Cerebellar nuclear complex (tissue), 1 donor: ENCODE measurements at places on chromosomes 1 and 21.

DNA sequence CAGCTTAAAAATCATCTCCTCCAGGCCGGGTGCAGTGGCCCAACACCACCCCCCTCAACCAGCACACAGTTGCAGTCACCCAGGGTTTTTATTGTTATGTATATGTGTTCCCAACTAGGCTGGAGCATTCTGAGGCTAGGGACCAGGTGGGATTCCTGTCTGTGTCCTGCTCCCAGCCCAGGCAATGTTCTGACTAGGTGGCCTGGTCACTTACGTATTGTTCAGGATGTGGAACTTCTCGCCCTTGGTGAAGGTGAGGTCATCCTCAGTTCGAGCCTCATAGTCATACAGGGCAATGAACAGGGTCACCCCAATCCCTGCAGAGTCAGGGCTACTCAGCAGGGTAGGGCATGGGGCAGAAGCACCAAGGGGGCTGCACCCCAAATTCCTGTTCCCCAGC is 12.2 kb downstream of the FGR start:
- no peak for DNase-seq

DNA sequence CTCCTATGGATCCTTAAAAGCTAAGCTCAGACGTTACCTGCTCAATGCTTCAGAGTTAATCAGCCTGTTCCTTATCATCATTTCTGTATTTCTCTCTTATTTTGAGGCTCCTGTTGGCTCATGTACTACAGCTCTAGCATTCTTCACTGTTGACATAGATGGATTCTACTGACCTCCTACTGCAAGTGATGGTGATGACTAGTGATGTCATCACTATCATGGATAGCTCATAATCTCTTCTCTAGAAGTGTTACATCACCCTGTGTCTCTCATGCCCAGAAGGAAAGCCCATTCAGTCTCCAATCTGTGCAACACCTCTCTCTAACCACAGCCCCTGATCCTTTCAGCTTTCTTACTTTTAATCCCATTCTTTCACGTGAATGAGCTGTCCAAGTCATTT is 168.2 kb upstream of the DPT start:
- no peak for DNase-seq

GRCh38 chr1:166017395-166017794 is 149.4 kb downstream of the FAM78B start:
- DNase-seq, result no peak

DNA sequence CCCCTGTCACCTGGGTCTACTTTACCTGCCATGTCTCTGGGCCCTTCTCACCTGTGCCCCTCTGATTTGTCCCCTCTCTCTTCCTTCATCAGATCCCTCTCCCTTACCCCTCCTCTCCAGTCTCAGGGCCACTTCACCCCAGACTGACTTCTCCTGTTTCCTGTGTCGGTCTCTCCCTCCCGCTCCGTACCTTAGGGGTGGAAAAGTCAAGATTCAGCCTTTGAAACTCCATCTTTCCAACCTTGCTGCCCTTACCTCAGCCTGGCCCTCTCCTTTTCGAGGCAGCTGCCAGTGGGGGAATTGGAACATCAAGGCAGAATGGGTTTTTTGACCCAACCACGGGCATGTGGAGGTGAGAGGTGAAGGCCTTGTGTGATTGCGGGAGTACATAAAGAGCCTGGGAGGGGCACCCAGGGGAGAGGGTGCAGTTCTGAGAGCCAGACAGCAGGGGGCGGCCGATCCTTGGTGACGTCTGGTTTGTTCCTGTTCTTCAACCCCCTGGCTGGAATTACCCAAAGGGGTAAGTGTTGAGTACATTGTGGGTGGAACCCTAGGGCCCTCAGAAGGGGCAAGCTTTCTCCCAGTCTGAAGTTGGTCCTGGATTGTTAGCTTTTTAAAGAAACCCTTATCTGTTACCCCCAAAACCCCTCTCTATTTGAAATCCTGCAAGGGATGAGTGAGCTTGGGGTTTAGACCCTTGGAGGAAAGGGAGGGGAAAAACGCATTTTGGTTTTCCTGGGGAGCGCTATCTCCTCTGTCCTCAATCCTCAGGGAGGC is 12.3 kb upstream of the DMBX1 start:
- DNase-seq, result no peak

DNA sequence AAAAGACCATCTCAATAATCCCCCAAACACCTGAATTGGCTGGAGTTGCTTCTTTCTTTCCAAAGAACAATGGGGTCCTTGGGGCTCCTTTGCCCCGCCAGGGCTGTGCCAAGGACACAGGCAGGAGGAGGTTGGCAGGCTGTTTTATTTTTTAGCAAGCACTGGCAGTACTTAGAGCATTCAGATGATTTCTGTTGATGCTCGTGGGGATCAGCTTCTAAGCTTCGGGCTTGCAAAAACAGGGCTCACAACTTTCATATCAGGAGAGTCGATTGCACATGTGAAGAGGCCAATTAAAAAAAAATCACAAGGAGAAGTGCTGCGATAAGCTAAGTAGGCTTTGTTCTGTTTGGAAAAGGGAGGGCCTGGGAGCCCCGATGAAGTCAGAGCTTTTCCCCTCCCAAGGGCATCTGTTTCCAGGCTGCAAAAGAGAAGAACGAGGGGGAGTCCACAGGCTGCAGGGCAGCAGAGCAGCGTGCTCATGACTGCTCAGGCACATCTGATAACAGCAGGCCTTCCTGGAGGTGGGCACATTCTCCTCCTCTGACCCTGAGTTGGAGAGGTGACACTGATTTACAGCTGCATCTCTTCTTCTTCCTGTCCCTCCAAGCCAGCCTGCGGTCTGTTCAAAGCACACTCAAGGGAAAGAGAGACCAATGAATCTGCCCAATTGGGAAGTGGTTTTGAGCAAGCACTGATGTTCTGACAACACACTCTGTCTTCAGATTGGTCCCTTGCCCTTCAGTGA is 27.3 kb upstream of the BCAR3 start:
- DNase-seq, result no peak

- no peak for DNase-seq
Measured at GRCh38 chr1:55639526-55639925, 424.4 kb upstream of the USP24 start.

DNA sequence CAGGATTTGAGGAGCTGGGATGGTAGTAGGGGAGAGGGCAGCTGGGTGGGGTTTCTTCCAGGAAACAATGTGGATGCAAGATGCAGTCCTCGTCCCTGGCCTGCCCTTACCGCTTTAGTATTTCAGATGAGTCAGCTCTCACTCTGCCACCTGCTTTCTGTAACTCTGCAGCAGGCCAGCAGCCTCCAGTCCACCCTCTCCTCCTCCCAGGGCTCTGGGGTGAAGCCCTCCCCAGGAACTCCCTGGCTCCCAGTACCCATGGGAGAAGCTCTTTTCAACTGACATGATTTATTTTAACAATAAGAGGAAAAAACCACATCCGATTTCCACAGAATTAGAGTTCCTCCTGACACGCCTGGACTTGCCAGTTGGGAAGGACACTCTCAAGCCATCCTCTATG is 39.0 kb upstream of the IL20 start:
- no peak for DNase-seq

GRCh38 chr1:85116856-85117255 is 68.6 kb upstream of the MCOLN3 start:
- DNase-seq, result no peak

GRCh38 chr1:33560680-33561079 is 88.2 kb downstream of the ZSCAN20 start:
- DNase-seq, result no peak

GRCh38 chr1:41957568-41957967 is 38.8 kb upstream of the HIVEP3 start:
- no peak for DNase-seq

DNA sequence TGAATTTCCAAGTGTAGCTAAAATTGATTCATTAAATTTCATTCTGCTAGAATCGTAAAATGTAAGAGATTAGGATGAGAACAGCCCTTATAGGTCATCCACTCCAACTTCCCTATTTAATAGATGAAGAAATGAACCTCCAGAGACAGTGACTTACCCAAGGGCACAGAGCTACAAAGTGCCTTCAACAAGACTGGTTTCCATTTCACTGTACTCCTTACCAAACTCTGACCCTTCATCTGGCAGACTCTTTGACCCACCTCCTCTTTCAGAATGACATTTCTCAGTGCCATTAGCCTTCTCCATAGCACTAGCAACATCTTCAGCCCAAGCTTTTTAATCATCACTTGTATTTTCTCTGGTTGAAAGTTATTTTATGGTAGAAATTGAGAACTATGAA is 161.3 kb downstream of the NEK7 start:
- DNase-seq, result no peak

GRCh38 chr1:118250232-118250631 is 65.2 kb upstream of the SPAG17 start:
- DNase-seq, result no peak

DNA sequence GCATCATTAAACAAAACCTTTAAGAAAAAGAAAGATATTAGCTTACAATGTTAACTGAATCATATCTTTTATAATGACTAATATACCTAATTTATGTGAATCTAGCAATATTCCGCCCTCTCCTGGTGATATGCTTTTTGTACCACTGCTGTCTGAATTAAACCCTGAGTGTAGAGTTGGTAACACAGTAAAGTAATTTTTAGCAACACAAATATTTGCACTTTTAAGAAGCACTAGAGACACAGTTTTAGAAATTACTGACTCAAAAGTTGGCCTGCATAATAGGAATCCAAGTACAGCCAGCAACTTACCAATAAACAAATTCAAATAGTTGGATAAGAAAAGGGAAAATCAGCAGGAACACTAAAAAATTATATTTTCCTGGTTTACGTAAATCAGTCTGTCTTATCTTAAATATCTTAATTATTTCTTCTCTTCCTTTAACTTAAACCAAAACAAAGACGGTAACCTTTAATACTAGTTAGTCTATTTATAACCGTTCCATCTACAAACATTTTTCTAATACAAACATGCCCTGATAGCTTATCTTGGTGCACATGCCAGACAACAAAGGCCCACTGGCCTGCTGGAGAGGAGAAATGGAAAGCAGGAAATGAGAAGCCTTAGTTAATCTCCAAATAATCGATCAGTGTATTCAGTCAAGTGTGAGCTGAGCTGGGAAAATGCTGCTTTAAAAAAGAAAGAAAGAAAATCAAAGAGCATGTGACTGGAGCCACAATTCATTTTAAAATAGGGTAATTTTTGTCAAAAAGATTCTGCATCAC is 246.0 kb downstream of the RERE start:
- no peak for DNase-seq

GRCh38 chr1:66930823-66931174 is 6.0 kb downstream of the MIER1 start:
- no peak for DNase-seq

GRCh38 chr1:1832166-1832565 is 53.9 kb upstream of the NADK start:
- no peak for DNase-seq

GRCh38 chr1:209505044-209505443 is 78.5 kb upstream of the CAMK1G start:
- no peak for DNase-seq

DNA sequence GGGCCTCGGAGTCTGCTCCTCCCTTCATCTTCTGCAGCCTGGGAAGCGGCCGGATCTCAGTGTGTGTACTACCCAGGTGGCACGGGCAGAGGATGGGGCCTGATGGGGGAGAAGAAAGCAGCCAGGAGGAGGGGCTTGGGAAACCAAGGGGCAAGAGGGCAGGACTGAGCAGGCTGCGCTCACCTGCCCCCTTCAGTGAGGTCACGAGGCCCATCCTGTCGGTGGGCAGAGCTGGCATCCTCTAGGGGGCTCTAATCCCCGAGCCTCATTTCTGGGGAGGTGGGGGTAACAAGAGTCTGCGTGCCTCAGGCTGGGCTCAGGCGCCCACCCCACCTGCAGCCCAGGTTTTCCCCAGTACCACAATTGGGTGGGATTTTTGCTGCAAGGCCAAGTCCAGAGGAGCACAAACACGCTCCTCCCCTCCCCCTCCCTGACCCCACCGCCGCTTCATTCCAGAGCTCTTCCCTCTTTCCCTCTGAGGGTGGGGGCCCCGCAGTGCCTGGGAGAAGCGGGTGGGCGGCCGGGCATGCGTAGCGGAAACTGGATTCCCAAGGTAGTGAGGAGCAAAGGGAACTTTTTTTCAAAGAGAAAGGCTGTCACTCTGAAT is 1.8 kb upstream of the WNT3A start:
- no peak for DNase-seq

- no peak for DNase-seq
Measured at GRCh38 chr1:7591565-7591964, 179.5 kb upstream of the VAMP3 start.

DNA sequence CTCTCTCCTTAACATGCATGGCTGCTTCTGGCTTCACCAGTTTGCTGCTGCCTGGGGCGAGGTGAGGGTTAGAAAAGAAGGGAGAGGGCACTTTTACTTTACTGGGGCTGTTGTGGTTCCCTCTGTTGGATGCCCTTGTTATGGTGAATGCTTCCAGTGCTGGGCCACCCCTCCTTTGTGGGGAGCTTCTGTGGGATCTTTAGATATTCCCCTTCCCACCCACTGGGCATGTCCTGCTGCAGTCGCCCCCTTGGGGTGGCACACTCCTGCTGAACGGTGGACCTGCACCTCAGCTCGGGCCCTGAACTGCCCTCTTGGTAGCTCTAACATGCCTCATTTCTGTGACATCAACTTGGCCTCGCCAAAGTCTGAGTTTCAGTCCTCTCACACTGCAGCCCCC is 6.0 kb downstream of the TNN start:
- no peak for DNase-seq

- DNase-seq, result no peak
Measured at GRCh38 chr1:228150120-228150460, 360 bp downstream of the GJC2 start.

DNA sequence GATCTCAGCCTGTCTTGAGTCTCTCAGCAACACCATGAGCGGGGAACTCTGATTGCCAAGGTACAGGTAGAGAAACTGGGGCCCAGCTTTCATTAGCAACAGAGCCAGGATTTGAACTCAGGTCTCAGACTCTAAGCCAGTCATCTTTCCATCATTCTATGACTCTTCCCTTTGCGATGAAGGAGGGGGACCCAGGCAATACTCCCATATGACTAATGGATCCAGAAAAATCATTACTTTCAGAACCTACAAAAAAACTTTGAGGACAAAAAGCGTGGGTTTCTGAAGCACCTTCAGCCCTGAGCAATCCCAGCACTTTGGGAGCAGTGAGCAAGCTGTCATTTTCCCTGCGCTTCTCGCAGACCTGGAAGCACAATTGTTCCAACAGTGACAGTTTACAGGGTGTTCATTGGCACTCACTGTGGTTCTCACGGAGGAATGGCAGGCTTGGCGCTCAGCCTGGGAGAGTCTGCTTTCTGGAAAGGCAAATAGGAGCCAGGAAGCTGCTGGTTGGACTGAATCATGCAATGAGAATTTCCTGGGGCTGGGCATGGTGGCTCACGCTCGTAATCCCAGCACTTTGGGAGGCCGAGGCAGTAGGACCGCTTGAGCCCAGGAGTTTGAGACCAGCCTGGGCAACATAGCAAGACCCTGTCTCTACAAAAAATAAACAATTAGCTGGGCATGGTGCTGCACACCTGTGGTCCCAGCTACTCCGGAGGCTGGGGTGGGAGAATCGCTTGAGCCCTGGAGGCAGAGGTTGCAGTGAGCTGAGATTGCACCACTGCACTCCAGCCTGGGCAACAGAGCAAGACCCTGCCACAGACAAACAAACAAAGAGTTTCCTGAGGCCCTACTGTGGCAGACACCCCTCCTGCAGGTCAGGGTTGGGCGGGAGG is 40.1 kb downstream of the SLC2A7 start:
- DNase-seq, result no peak

GRCh38 chr1:190940951-190941350 is 463.3 kb upstream of the BRINP3 start:
- DNase-seq, result no peak
